ENCODE measurements at places on chromosomes 16 and 17. TPM values are rescaled to one million over a fixed set of nuclear protein-coding genes. Genes with fewer than 3 reads are reported as not detected.

SLC26A11 gene
- 10.6 TPM for total RNA-seq

CRYBA1 gene
- not detected for total RNA-seq

TP53TG3C gene
- total RNA-seq = not detected

KRTAP17-1 gene
- total RNA-seq = not detected

PLLP gene
- not detected for total RNA-seq

CSNK2A2 gene
- 76.9 TPM for total RNA-seq

GGT6 gene
- total RNA-seq = not detected

GNAO1 gene
- 1.4 TPM for total RNA-seq

All from activated CD4-positive, alpha-beta memory T cell treated with anti-CD3 and anti-CD28 coated beads for 36 hours (primary cell).